GM13976 (cell line): ENCODE measurements at places on chromosomes 1 and 21.

DNA sequence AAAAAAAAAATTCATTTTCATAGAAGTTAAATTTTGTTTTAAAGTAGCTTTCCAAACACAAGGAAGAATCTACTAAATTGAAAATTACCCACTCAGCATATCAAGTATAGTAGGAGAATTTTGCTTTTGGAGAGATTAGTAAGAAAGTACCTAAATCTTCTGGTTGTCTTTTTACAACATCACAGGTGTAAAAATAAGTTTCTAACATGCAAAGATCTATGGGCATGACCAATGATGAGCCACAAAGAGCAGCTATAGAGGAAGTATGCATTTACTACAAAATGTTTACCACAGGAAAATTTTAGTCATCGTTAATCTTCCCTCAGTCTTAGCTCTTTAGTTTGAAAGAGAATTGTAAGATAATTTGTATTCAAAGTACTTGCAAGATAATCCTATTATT is 28.1 kb downstream of the ANGPTL3 start:
- DNase-seq = peak; percentile 55

- peak; percentile 23 for DNase-seq
Observed at GRCh38 chr21:29235714-29236197, 63.0 kb upstream of the BACH1 start.

- no peak for DNase-seq
Observed at GRCh38 chr1:12006167-12006921, 13.0 kb upstream of the MIIP start.

GRCh38 chr1:51189421-51190073 is 46.5 kb upstream of the RNF11 start:
- DNase-seq = peak; percentile 73

- no peak for DNase-seq
Observed at GRCh38 chr1:46412893-46413595, 18.9 kb downstream of the FAAH start.

GRCh38 chr1:28755701-28756100 is 19.0 kb downstream of the YTHDF2 start:
- no peak for DNase-seq

GRCh38 chr21:44919913-44920693 is 596 bp downstream of the ITGB2 start:
- DNase-seq = no peak

GRCh38 chr1:60090655-60091054 is 17.1 kb upstream of the C1orf87 start:
- DNase-seq = no peak

GRCh38 chr1:153253693-153254092 is 5.8 kb upstream of the LORICRIN start:
- no peak for DNase-seq

DNA sequence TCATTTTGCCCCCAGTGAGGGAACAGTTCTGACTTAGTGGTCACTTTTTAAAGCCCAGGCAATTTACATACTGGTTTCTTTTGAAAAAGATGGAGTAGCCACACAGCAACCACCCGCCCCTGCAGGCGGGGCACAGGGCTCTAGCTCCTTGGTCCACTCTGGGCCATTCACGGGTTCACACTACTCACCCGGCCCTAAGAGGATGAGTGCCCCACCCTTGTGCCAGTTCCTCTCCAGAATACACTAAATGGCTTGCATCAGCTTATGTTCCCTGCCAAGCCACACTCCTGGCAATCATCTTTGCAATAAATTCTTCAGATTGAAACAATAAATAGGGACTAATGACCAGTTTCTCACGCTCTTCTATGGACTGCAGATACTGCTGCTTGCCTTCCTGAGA is 15.7 kb upstream of the ATP13A2 start:
- DNase-seq = no peak

DNA sequence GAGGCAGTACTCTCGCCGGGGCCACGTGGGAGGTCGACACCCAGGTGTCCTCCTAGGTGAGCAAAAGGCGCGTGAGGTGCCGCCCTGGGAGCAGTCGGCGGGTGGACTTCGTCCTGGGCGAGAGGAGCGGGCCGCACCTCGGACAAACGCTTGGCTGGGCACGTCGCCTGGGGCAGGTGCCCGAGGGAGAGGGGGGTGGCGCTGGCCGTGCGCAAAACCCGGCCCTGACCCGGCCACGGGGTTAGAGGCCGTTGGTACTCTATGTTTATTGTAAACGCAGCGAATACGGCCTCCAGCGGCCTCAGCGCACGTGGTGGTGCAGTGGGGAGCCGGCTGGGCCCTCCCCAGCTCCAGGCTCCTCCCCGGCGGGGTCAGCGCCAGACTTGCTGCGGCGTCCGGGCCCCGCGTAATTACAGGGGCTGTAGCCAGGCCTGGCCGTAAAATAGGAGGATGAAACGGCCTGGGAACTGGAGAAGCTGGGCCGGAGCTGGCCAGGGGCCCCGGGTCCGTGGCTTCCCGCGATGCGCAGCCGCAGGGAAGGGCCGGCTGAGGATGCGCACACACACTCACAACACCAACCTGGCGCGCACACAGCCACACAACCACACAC is 1.6 kb upstream of the EFNA1 start:
- no peak for DNase-seq

DNA sequence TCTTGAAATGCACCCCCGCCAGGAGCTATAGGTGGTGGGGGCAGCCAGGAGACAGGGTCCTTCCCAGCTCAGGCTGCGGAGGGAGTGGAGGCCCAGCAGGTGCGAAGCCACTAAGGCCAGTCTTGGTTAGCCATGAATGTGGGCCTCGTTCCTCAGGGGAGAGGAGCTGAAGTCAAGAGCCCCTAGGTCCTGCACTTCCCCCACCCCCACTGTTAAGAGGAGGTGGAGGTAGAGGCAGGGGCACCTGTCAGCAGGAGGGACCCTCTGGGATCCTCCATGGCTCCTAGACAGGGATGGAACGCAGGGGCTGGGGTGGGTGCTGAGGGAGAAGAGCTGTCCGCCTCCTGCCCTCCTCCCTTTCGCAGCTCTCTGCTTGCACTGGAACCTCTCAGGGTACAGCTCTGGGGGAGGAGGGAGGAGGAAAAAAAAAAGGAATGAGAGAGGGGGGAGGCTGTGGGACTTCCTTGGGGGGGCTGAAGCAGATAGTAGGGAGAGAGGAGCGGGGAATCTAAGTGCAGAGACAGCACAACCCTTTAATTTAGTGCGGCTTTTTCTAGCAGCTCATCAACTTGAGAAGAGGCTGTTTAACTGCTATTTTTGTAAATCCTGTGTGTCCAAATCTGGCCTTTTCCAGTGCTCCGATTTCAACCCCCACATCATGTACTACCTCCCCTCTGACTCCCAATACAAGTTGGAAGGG is 37.0 kb downstream of the MATN1 start:
- no peak for DNase-seq

GRCh38 chr1:222653178-222653827 is 35.4 kb downstream of the MIA3 start:
- DNase-seq = no peak

GRCh38 chr1:201214886-201215285 is 24.3 kb downstream of the IGFN1 start:
- DNase-seq = no peak

DNA sequence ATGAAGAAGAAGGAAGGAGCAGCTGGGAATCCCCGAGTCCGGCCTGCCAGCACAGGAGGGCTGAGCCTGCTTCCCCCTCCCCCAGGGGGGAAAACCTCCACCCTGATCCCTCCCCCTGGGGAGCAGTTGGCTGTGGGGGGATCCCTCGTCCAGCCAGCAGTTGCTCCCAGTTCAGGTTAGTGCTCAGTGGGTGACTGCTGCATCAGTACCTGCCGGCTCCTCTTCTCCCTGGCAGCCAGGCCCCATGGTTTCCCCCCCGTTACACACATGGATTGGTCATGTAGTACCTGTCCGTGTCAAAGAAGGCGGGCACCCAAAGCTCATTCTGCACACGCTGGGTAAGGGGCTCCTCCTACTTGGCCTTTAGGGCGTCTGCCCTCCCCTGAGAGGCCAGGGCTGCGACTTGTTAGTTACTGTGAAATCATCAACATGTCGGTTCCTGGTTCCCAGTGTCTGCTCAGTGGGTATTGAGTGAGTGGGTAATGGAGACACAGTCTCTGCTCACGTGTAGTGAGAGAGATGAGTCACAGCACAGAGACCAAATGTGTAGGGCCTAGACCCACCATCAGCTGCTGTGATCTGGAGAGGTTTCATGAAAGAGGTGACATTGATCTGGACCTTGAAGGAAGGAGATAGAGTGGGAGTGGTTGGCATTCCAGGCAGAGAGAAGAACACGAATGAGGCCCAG is 11.5 kb downstream of the NECAP2 start:
- peak; percentile 57 for DNase-seq

- DNase-seq = no peak
Observed at GRCh38 chr1:240797050-240797449, 185.1 kb upstream of the GREM2 start.

DNA sequence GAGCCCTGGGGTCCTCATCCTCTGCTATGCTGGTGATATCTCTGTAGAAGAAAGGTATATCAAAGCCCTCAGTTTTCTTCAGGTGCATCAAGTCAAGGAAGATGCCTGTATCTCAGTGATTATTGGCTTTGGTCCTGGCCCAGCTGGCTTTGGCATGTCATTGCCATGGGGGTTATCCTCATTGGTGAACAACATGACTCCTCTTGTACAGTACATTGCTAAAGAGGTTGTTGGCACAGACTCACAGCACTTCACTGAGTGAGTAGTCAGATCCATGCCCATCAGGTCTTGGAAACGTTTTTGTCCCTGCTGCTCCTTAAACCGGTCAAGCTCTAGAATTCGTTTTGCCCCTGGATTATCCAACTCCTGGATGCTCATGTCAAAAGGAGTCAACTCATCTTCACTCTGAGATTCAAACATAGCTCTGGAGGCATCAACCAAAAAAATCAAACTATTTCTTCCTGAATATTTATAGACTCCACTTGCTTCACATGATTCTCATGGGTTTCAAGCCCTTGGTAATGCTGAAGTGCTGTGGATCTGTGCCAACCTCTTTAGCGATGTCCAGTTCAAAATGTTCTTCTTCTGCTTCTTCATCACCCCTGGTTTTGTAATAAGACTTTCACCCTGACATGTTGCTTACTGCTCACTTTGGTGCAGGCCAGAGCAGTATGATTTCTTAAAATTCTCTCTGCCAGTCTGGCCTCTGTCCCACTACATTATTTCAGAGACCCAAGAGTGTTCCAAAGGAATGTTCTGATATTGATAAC is 43.0 kb upstream of the RAB3GAP2 start:
- DNase-seq = no peak

DNA sequence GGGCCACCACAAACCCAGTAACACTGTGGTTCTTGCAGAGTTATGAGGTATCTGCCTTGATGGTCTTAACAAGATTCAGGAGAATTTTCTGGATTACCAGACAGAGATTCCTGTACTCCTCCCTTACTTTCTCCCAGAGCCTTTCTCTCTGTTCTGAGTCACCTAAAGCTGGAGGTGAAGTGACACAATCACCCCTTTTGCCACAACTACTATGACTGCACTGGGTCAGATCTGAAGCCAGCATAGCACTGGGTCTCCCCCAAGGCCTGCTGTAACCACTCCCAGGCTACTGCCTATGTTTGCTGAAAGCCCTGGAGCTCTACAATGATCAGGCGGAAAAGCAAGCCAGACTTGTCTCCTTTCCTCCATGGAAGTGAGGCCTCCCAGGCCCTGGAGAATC is 156.7 kb upstream of the NEGR1 start:
- DNase-seq = no peak

DNA sequence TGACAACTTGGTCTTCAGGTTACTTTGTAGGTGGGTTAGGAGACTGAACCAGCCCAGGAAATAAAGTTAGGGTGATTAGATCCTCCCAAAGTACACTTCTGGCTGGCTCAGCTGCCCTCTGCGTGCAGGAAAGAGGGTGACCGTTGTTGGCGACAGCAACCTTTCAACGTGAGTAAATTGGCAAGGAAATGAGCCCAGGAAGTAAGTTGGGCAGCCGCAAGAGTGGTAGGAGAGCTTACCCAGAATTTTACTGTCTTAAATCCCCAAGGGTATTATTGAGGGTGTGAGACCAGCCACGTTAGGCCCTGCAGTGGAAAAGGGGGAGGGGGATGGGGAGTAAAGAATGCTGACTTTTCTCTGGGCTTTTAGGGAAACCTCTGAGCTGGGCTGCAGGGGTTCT is 1.6 kb downstream of the TENT5C start:
- DNase-seq = no peak

GRCh38 chr1:162590101-162590500 is 28.6 kb downstream of the UAP1 start:
- no peak for DNase-seq

GRCh38 chr1:61287014-61287413 is 204.7 kb downstream of the NFIA start:
- no peak for DNase-seq

- DNase-seq = no peak
Observed at GRCh38 chr1:53129891-53130597, 12.4 kb downstream of the SLC1A7 start.

- DNase-seq = no peak
Observed at GRCh38 chr1:212671342-212672031, 28.2 kb downstream of the BATF3 start.

GRCh38 chr1:119080586-119080985 is 59.9 kb downstream of the WARS2 start:
- no peak for DNase-seq

- no peak for DNase-seq
Observed at GRCh38 chr1:59367301-59368007, 70.6 kb downstream of the FGGY start.

DNA sequence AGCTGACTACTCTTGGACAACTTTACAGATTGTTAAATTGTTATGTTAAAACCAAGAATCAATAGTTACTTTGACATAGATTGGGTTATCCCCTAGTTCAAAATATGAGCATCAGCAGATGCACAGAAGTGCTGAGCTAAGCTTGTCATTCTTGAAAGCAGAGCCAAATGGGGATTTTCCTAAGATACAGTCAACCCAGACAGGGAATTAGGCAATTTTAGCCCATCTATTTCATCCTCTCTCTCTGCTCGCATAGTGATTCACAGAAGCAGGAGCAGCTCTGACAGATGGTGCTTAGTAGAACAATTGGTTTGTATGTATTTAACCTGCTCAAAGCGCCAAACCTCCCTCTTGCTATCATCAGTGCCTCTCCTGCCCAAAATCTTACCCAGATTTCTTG is 27.9 kb upstream of the PRRC2C start:
- DNase-seq = no peak

- no peak for DNase-seq
Observed at GRCh38 chr1:183101841-183102276, 78.6 kb downstream of the LAMC1 start.

GRCh38 chr1:81183051-81183450 is 617.7 kb upstream of the ADGRL2 start:
- peak; percentile 27 for DNase-seq

DNA sequence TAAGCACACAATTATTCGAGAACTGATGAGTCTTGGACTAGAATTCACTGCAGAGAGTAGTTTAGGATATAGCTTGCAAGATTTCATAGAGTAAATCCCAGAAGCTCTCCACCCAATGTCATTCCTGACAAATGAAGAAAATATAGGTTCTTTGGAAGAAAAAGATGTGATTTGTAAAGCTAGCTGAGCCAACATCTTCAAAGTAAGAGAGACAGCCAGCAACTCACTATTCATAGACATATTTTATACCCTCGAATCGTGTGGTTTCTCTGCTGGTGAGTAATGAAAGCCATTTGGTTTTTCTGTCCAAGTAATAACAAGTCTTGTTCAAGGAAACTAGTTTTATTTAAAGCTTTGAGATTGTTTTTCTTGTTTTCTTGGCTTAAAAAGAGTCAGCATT is 165.7 kb upstream of the SYT6 start:
- no peak for DNase-seq
